ENCODE measurements at places on chromosomes 12 and 14.

DNA sequence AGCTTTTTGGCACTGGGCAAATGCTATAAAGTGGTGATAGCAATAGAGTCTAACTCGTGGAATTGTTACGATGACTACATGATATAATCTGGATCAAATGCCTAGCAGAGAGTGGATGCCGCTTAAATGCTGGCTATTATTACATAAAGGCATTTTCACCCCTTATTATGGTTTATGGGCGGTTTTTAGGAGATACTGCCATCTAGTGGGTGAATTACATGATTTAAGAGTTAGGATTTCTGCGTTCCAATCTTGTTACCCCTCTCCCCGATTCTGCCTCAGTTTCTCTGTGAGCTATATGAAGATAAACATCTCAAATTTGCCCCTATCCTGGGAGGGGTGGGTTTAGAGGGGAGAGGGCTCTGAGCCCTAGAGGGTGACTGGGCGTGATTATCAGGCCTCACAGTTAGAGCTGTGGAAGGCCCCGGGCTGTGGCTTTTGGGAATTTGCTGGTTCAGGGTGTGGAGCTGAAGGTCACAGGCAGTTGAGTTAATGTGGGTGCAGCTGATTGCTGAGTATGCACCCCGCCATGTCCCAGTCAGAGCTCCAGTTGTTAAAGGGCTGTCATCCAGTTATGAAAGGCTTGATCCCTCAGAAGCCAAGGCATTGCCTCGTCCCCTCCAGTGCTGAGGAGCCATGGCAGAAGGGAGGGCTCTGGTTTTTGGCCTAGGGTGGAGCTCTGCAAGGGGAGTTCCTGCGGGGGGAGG is 14.4 kb downstream of the CLSTN3 start:
- DNase-seq = peak; percentile 96

- DNase-seq = peak; percentile 70
Measured at GRCh38 chr12:72277415-72277814, 5.2 kb downstream of the TRHDE start.

- DNase-seq = no peak
Measured at GRCh38 chr12:74775276-74775675, 237.6 kb downstream of the ATXN7L3B start.

GRCh38 chr12:55737581-55738122 is 5.3 kb upstream of the GDF11 start:
- no peak for DNase-seq
